Fibroblast of pulmonary artery (primary cell): ENCODE measurements at places on chromosomes 7 and 10.
A peak's percentile ranks its signal among the peaks of the same experiment; 100 is the strongest.

DNA sequence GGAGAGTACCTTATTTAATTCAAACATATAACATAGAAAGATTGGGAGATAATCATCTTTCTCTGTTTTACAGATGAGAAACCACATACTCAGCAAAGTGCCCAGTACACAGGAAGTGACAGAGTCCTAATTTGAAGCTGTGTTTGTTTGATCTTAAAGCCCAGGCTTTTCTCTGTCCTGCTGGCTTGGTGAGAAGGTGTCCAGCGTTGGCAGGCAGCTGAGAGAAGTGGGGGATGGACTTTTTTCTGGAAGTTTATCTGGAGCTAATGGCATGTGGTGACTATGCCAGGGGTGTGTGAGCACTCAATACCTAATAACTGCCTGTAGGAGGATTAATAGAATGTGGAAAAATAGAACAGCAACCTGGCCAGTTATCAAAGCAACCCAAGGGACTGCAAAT, 60.8 kb downstream of the NPSR1 start:
- DNase-seq: no peak

DNA sequence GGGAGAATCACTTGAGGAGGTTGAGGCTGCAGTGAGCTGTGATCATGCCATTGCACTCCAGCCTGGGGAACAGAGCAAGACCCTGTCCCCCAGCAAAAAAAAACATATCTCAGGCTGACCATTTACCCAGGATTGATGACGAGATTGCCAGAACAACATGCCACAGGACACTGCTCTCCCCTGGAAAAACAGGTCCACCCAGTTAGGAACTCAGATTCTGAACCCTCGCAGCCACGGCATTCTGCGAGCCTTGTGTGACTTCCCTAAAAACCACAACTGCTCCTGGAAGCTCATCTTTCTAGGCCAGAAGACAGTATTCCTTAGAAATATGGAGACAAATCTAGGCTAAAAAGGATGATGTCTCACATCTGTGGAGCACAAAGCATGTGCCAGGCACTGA, 42.1 kb upstream of the SH2B2 start:
- DNase-seq: no peak

DNA sequence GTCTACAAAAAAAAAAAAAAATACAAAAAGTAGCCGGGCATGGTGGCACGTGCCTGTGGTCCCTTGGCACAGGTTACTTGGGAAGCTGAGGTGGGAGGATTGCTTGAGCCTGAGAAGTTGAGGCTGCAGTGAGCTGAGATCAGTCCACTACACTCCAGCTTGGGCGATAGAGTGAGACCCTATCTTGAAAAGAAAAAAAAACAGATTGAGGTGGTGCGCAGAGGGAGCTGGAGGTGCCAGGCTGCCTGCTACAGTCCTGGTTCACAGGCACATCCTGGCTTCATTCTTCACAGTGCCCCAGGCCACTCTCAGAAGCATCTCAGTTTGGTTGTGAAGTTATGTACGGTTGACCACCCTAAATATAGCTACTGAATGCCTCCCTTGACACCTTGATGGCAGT, 4.8 kb downstream of the MMP21 start:
- no peak for DNase-seq

DNA sequence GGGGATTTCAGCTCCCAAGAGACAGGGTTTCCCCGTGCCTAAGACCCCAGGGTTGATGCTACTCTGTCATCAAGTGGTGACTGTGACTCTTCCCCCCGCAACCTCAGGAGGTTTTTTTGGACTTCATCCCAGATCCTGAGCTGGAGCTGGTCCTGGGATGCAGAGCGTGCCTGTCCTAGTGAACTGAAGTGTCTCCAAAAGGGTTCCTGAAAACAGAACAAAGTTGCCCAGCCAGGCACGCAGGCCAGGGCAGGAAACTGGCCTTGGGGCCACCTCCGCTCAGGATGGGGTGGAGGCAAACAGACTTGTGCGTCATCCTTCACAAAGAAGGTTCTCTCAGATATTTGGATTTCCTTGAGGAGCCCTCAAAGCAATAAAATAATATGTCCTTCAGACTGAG, 118.9 kb downstream of the ITIH5 start:
- DNase-seq: peak; percentile 31

DNA sequence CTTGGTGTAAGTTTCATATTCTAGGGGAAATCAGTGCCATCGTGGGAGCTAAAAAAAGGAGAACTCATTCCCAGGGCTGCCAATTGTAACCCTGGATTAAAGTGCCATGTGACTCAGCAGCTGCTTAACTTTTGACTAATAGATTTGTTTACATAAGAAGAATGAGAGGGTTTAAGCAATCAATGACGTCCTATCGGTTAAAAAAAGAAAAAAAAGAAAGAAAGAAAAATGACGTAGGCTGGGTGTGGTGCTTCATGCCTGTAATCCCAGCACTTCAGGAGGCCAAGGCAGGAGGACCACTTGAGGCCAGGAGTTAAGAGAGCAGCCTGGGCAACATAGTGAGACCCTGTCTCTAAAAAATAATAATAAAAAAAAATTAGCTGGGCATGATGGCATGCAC, 116.2 kb upstream of the AFAP1L2 start:
- peak; percentile 89 for DNase-seq

DNA sequence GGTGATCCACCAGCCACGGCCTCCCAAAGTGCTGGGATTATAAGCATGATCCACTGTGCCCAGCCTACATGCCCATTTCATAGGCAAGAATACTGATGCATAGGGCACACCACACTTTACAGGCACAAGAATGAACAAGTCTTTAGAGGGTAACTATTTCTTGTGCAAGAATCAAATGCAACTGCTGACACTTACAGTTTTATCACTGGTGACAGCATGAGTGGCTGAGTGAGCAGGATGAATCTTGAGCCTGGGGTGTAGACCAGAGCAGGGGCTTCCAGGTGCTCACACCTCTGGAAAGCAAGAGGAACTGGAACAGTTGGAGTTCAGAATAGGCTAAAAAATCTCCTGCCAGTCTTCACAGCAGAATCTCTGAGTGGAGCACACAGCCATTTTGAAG, 287.5 kb downstream of the KCNMA1 start:
- DNase-seq: no peak

DNA sequence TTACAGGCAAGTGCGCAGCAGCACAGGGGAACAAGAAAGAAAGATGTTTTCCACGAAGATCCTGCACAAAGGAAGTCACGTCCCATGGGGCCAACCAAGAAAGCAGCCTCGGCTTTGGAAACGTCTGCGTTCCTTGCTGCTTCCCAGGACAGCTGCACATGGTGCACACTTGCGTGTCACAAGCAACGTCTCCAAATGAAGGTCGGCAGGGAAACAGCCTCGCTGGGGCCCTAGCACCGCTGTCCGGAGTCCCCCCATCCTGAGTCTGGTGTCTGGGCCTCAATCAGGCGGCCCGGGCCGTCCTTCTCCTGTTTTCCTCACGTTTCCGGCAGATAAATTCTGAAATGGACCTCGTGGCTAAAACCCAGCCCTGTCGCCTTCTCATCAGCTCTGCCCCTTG, 206.2 kb downstream of the DIP2C start:
- DNase-seq: no peak

DNA sequence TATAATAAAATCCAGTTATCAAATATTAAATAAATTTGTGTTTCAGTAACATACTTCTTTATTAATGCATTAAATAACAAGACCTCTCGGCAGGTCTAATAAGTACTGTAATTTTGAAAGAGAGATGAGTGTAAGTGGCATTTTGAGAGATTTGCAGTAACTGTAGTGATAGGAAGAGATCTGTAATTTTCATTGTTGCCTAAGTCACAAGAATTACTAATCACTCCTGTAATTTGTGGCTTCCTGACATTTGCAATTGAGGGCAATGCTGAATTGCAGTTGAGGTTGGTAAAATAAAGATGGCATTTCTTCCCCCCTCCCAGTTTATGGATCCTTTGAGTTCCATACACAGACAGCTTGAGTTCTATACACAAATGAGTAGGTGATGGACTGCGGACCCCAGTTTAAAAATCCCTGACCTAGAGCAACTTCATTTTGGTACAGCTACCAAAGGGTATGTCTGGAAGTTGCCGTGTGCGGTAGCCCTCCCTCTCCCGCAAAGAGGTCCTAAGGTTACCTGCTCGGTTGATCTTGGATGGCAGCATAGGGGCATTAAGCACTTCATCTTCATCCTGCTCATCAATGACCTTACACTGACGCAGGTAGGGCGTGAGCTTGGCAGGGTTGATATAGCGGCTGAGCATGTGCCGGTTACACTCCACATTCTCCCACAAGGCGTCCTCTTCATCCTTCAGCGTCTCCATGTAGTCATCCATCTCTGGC, 96.4 kb downstream of the CARD11 start:
- no peak for DNase-seq

DNA sequence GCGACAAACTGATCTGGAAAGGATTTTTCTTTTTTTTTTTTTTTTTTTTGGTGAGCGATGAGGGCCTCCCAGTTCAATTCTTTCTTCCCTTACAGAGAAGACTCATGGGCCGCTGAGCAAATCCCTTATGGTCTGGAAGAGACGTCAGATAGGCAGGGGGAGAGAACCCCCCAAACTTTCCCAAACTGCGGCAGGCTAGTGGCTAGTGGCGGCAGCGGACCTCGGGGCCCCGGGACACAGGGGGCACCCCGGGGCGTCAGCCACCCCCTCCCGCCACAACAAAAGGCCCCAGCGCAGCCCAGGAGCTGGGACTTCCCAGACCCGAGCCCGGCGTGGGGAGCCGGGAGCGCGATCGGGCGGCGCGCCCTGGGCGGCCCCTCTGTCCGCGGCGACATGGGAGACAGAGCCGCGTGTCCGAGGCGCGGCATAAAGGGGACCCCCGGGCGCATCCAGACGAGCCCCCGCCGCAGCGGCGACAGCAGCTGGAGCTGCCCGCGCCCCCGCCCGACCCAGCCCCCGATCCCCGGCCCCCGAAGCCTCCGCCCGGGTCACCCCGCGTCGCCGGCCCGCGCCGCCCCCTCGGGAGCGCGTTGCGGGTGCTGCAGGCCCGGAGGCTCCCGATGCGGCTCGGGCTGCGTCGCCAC, 755 bp downstream of the FAM171A1 start:
- peak; percentile 21 for DNase-seq

- DNase-seq: peak; percentile 78
Measured at GRCh38 chr10:71771821-71772617, 1.3 kb downstream of the VSIR start.

GRCh38 chr7:37352974-37353948, 95.4 kb downstream of the ELMO1 start:
- no peak for DNase-seq

DNA sequence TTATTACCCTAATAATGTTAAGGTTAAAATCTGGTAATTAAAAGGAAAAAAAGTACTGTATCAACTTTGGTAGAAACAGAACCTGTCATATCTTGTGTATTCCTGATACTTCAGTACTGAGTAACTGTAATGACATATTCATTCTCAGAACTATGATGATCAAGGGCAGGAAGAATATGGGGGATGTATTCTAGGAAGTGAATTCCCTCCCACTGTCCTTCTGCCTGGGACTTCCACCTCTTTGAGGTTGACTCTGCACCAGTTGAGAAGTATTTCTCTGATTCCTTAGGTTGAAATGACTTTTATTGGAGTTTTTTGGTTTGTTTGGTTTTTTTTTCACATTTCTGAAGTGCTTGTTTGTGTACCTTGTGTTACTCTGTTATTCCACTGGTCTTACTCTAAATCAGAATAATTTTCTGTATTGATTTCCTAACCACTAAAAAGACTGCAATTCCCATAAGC, 36.9 kb downstream of the WASL start:
- DNase-seq: no peak

GRCh38 chr10:68303849-68304412, 27.9 kb upstream of the HNRNPH3 start:
- no peak for DNase-seq

DNA sequence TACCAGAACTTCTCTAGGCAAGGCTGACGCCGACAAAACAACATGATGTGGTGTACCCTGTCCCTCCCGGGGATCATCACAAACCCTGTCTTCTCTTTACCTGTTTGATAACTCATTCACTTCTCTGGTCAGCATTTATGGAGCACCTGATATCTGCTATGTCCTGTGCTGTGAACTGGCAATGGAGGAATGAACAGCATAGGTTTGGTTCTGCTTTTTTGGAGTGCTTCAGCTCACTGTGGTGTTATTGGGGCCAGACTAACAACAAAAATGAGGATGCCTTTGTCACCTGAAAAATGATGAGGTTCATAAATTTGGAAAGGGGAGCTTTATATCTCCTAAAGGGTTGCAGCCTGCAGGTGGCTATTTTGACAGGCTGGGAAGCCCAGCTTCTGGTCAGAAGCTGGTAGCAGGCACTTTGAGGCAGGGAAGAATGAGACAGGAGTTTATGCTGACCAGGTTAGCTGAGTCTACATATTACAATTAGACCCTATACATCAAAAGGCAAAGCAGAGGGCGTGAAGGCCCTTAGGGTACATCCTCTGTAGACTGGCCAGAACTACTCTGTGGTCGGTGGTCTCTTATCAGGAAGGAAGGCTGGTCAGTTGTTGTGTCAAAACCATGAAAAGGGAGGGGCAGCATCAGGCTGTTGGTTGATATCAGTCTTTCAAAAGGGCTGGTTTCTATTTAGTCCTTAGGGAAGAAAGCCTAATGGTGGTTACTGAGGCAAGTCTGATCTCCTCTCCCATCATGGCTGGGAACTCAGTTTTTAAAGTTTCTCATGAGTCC, 42.3 kb downstream of the SH2D4B start:
- DNase-seq: no peak

DNA sequence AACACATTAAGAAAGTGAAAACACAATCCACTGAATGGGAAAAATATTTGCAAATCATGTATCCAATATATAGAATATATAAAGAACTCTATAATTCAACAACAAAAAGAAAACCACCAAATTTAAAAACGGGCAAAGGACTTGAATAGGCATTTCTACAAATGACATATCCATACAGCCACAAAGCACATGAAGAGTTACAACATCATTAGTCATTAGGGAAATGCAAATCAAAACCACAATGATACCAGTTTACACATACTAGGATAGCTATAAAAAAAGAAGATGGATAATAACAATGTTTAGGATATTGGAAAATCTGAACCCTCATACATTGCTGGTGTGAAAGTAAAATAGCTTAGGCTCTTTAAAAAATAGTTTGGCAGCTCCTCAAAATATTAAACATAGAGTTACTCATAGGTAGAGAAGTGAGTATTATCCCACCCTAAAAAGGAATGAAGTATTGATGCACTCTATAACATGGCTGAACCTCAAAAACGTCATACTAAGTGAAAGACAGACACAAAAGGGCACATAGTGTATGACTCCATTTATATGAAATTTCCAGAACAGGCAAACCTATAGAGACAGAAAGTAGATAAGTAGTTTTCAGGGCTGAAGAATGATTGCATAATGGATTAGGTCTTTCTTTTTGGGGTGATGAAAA, 4.5 kb downstream of the ZPBP start:
- no peak for DNase-seq

GRCh38 chr7:105816954-105817615, 59.3 kb downstream of the ATXN7L1 start:
- no peak for DNase-seq

DNA sequence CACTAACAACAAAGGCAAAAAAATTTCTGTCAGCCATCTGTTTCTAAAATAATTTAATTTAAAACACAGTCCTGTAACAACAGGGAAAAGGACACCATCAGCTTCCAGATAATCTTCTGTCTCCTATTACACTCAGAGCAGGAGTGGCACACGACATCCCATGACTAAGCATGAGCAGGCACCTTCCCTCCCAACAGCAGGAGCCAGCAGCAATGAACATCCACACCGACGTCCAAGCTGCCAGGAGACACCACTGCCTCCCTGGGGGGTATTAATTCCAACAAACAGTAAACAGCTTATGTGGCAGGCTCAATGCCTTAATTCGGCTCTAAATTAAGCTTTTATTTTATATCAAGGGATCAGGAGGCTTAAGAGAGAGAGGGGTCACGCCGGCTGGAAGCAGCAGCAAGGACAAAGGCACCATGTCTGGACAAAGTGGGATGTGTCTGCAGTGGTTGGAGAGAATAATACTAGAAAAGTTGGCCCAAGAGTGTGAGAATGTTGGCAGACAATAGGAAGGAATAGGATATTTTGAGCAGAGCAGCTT, 45.7 kb downstream of the KIAA1549 start:
- peak; percentile 77 for DNase-seq
